Cerebellum (tissue), 4 donors: ENCODE measurements at places on chromosomes 12 and 14. TPM values are rescaled to one million over a fixed set of nuclear protein-coding genes. Genes with fewer than 3 reads are reported as not detected.

Gene ALX1
- not detected for total RNA-seq

Gene CLEC6A
- not detected for total RNA-seq

- DNase-seq, result no peak
Observed at GRCh38 chr12:32558903-32559302, 120.2 kb upstream of the DNM1L start.

Gene TPCN1
- 27.7 TPM for total RNA-seq

Gene AQP6
- total RNA-seq, result 0.27 TPM

DNA sequence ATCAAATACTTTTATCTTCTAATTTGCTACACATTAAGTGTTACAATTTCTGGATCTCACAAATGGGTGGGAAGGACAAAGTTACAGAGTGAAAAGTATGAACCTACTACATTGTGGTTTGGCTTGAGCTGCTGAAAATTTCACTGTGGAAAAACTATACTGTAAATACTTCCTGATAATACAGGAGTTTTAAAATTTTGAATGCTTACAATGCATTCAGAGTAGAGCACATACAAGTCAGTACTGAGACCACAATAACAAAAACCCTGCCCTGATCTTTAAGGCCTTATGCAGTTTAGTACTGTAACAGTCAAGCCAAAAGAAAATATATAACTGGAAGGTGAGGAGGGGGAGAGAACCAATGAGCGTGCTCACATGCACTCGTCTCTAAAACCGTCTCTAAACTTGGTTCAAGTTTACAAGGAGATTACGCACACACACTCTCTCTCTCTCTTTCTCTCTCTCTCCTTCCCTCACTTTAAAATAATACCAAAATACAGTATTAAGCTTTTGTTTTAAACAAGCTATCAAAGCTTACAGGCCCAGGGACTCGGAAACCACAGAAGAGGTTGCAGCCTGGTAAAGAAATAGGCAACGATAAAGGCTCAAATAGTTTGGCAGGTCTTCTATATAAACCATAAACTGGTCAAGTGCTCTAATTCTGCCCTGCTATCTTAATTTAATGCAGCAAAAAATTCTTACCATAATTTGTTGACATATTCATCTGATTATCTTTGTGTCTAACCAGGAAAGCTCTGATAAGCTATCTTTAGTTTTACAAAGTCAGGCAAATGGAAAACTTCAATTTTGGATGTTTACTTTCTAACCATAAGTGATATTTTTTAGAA, 58.0 kb downstream of the ATF7 start:
- DNase-seq, result no peak

Gene MGP
- total RNA-seq, result 20.6 TPM

Gene TMTC1
- total RNA-seq, result 13.9 TPM

Gene AQP2
- total RNA-seq, result not detected

- no peak for DNase-seq
Observed at GRCh38 chr12:132550014-132550802, 60.2 kb downstream of the LRCOL1 start.

GRCh38 chr14:53962953-53963319, 6.3 kb upstream of the BMP4 start:
- DNase-seq, result no peak

DNA sequence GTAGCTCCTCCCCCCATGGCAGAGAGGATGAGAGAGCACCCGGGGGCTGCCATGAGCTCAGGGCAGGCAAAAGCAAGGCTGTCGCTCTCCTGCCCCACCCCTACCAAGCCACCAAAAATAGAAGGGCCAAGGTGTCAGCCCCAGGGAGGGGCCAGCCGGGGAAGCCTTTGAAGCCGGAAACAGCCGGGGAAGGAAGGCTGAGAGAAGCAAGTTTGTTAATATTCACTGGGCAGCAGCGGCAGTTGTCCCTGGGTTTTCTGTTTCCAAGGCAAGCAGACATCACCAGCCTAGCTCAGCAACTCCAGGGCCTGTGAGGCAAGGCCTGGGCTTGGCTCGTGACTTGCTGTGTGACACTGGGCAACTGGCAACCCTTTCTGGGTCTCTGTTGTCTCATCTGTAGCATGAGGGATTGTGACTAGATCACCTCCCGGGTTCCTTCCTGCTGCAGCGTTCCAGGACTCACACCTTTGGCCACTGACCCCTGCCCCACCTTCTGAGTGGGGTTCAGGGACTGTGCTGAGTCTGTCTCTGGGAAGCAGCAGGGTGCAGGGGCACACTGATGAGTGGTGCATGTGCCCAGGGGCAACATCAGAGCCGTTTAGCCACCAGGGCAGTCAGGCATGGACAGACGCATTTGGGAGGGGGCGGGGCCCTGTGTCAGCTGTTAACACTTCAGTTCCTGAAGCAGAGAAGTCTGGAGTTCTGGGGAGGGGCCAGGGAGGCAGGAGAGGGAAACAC, 24.3 kb downstream of the SYNDIG1L start:
- no peak for DNase-seq

Gene SPX
- 1.5 TPM for total RNA-seq

GRCh38 chr12:48924617-48925303, 532 bp downstream of the FKBP11 start:
- DNase-seq, result peak; percentile 28

GRCh38 chr14:103099733-103100280, 5.3 kb downstream of the EXOC3L4 start:
- DNase-seq, result no peak

Gene CCDC196
- not detected for total RNA-seq

Gene MGST1
- total RNA-seq, result 9.2 TPM

Gene SLC11A2
- total RNA-seq, result 71.0 TPM

DNA sequence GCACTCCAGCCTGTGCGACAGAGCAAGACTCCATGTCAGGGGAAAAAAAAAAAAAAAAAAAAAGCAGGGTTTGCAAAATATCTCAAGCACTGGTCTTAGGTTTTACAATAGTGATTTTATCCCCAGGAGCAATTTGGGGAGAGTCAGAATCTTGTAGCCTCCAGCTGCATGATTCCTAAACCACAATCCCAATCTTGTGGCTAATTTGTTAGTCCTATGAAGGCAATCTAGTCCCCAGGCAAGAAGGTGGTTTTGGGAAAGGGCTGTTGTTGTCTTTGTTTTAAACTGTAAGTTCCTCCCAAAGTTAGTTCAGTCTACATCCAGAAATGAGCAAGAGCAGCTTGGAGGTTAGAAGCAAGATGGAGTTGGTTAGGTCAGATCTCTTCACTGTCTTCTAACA, 135.7 kb downstream of the PLXNC1 start:
- DNase-seq, result no peak

Gene ACSM4
- not detected for total RNA-seq

Gene ACOT6
- not detected for total RNA-seq

DNA sequence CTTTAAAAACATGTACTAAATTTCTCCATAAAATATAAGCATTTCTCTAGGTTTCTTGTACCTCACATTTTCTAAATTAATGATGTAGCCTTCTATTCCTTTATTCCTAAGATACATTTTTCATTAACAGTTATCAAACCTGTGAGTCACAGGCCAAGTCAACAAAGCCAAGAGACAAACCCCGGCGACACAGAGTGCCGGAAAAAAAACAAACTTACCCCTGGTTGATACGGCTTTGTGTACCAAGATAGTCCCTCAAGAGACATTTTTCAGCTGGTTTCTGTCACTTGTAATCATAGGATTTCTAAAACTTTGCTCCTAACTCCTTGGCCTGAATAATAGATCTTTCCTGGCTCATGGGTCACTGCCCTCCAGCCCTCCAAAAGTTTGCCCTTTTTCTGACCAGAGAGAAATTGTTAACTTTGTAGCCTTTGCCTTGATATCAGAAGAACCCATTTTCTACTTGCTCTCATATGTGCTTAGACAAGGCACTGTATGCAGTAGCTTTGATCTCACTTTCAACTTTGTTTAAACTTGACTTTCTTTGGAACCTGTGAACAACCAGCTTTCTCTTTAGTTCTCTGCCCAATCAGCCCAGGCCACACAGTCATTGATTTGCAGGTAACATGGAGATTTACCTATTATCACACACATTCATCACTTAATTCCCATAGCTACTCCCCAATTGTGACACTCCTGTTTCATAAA, 172.2 kb downstream of the PRKD1 start:
- DNase-seq, result no peak

Gene AGAP2
- 22.7 TPM for total RNA-seq

DNA sequence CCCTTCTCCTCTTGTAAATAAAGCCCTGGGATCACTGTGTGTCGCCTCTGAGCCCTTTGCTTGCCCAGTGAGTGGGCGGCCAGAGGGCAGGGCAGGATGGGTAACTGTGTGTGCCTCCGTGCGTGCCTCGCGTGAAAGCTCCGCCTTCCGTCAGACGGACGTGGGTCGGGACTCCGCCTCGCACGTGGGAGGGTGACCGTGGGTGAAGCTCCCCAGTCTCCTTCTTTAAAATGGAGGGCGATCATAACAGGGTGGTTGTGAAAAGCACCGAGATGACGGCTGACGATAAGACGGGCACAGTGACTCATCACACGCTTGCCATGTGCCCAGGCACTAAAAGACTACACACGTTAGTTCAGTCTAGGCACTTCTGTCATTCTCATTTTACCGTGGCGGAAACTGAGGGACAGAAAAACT, 9.2 kb downstream of the PHB2 start:
- no peak for DNase-seq

DNA sequence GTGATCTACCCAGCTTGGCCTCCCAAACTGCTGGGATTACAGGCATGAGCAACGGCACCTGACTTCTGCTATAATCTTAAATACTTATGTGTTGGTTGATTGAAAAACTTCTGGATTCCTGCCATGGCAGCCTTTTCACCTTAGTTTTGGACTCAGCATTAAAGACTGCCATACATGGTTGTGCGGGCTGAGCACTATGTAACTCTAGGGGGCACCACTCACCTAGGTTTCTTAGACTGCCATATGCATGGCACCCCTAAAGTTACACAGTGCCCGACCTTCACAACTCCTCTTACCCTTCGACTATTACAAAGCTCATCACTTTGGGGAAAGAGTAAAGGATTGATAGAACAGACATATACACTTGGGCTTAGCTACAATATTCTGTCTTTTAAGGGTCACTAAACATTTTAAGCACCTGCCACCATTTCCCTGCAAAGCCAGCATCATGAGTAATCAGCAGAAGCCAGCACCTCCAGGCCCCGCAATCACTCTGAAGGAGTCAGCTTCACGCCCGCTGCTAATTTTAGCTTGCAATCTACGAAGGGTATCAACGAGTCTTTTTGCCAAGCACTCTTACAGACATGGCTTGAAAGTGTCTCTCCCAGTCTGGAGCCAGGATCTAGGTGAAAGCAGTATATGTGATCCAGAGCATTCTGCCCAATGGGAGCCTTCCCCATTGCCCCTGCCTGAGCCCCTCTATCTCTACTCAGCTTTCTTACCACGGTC, 59.8 kb downstream of the SUDS3 start:
- DNase-seq, result peak; percentile 3

GRCh38 chr12:95693689-95694088, 96.9 kb downstream of the NTN4 start:
- no peak for DNase-seq

DNA sequence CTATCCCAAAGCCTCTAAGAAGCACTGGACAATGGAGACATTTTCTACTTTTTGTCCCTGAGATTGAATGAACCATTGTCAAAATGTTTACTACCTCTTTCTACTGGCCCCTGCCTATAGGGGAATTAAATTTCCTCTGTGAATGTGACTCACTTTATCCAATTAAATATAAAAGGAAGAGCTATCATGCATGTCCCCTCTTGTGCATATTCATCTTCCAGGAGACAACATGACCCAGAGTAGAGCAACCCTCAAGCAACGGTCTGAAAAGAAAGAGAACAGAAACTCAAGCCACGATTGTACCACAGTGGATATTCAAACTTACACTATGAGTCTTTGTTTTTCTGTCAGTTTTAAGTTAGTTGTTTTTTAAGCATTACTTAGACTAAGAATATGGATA, 938.4 kb upstream of the ATXN7L3B start:
- no peak for DNase-seq

GRCh38 chr14:61972711-61973110, 210.5 kb downstream of the SNAPC1 start:
- no peak for DNase-seq

Gene SERPINA12
- total RNA-seq, result not detected

DNA sequence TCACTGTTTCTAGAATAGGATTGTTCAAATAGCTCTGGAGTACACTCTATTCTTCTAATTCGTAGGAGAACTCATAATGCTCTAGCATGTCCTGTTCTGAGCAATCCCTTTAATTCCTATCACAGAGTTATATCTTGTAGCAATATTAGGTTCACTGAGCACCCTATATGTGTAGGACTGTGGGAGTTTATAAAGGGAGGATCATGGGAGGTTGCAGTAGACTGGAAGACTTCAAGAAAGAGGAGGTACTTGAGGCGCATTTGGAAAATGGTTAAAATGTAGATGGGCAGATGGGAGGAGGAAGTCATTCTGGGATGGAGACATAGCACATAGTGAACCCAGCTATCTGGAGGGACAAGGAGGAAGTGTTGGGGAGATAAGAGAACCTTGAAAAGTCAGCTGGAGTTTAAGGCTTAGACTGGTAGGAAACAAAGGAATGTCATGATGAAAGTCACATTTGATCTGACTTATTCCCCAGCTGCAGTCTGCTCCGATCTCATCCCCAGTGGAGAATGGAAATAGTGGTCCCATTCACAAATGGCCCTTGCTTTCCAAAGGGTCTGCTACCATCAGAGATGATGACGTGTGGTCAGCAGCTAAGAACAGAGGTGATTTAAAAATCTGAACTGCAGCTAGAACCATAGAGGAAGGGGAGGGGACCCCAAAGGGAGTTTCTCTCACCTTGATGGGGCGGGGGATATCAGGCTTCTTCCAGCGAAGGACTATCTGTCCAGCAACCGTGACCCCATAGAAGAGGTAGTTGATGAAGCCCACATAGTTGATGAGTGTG, 10.1 kb upstream of the CEBPE start:
- no peak for DNase-seq

Gene TEX22
- total RNA-seq, result 1.4 TPM

- no peak for DNase-seq
Observed at GRCh38 chr12:28130625-28131598, 59.3 kb upstream of the CCDC91 start.

- no peak for DNase-seq
Observed at GRCh38 chr14:69068744-69069421, 84.0 kb downstream of the DCAF5 start.

- DNase-seq, result no peak
Observed at GRCh38 chr14:73237219-73237785, at the start of gene PAPLN. Gene PAPLN, plus strand, starts transcription at chr14:73237506. Its CDS starts 2,273 bp downstream, at chr14:73239779.

Gene OTOGL
- total RNA-seq, result 1.4 TPM

GRCh38 chr12:40215982-40216381, 8.8 kb upstream of the LRRK2 start:
- DNase-seq, result no peak

GRCh38 chr12:88854260-88854659, 274.0 kb upstream of the KITLG start:
- no peak for DNase-seq

DNA sequence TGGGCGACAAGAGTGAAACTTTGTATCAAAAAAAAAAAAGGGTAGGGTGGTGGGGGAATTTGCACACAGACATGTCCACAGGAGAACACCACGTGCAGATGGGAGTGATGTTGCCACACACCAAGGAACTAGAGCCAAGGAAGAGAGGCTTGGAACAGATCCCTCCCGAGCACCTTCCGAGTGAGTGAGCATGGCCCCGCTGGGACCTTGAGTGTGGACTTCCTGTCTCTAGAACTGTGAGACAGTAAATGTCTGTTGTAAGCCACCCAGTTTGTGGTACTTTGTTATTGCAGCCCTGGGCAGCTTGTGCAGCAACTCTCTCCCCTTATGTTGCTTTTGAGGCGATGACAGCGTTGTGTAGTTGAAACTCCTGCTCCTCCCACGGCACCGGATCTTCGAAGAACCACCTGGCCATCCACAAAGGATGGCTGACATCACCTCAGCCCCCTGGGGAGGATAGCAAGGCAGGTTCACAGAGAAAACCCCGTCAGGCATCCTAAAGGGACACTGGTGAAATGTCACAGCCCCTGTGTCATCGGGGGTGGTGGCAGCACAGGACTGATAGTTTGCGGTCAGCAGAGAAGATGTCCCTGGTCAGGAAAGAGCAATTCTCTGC, 54.7 kb upstream of the PLEKHG3 start:
- no peak for DNase-seq
